AG08395 (cell line): ENCODE measurements at places on chromosomes 7 and 10.

DNA sequence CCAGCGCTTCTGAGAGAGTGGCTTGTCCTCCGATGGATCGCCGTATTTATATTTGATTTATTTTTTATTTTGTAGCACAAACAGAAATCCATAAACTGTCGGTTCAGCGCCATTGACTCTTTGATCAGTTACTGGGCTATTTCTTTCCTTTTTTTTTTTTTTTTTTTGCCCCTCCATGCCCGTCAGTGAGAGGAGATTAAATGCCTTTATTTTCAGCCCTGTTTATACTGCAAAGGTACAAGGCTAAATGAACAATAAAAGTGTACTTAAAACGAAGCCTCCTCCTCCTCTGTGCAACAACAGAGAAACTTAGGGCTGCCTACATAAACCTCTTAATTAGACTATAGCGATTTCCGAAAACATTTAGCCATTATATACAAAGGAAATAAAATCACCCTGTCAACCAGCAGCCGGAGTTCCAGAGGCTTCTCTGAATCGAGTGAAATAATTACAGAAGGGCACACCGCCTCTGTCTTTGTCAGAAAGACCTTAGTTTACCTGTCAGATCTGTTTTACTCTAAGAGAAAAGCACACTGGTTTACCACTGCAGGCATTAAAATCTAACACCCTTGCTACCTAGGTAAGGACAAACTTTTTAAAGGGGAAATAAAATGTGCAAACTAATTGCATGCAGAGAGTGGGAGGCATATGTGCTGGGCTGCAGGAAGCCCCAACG, 3.5 kb downstream of the EBF3 start:
- DNase-seq = no peak

GRCh38 chr10:6101181-6101580, 12.3 kb downstream of the RBM17 start:
- DNase-seq = no peak

- DNase-seq = no peak
These were observed 101.9 kb downstream of the TNS3 start for GRCh38 chr7:47479821-47480575.

GRCh38 chr7:69782917-69783684, 184.8 kb downstream of the AUTS2 start:
- no peak for DNase-seq

GRCh38 chr10:71135236-71135635, 77.1 kb upstream of the UNC5B start:
- DNase-seq = no peak

DNA sequence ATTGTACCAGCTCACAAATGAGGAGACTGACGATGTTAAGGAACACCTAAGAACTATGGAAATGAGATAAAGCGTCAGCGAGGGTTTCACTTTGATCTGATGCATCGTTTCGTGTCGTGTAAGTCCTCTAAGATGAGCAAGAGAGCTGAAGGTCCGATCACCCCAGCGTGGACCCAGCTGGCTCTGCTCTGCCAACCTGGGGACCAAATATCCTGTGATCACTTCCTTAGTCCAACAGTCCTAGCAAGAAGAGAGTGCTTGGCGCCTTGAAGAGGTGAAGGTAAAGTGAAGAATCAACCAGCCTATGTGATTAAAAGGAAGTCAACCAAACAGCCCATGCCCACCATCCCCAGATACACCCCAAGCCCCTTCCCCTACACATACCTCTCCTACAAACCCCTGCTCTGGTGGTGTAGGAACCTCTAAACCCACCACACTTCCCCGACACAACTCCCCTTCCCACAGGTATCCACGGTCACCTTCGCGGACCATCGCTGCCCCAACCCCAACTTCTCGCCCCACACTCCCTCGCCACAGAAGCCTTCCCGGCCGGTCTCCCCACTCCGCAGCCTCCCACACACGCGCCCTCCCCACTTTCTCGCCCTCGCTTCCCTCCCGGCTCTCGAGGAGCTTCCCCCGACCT, 722 bp downstream of the UPF2 start:
- DNase-seq = peak; percentile 26

DNA sequence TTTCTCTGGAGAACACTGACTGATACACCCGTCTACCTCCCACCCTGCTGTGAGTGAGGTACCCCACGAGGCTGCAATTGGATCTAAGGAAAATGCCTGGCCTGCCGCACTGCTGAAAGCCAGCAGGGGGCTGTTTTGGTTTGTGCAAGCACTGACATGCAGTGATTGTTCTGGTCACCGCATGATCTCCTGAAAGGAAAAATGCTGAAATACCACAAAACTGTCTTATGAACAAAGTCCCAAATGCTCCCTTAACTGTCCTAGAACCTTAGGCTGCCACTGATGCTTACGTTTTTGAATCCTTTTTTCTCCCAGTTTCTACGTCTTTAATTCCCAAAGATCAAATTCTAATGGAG, 132.7 kb downstream of the JCAD start:
- peak; percentile 66 for DNase-seq

GRCh38 chr10:12484002-12484918, 134.9 kb downstream of the CAMK1D start:
- DNase-seq = peak; percentile 53

DNA sequence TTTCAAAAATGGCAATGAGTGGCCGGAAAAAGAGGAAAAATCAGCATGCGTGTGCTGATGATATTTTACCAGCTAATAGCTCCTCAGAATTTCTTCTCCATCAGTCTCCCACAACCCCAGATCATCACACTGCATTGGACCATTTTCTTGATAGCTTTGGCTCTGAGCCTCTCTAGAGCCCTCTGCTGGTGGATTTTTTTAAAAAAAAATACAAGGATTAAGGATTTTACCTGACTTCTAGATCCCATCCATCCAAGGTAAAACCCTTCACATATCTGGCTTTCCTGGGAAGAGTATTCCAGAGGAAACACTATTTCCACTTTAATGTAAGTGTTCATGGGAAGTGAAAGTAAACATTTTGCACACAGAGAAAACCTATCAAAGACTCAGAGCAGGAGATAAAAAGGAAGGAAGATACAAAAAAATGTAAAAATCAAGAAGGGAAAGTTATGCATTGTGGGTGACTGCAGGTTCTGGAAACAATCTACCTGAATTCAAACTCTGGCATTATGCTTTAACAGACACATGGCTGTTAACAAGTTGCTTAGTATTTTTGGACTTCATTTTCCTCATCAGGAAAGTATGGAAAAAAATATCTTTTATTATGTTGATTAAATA, 380.9 kb downstream of the LRRTM3 start:
- no peak for DNase-seq

DNA sequence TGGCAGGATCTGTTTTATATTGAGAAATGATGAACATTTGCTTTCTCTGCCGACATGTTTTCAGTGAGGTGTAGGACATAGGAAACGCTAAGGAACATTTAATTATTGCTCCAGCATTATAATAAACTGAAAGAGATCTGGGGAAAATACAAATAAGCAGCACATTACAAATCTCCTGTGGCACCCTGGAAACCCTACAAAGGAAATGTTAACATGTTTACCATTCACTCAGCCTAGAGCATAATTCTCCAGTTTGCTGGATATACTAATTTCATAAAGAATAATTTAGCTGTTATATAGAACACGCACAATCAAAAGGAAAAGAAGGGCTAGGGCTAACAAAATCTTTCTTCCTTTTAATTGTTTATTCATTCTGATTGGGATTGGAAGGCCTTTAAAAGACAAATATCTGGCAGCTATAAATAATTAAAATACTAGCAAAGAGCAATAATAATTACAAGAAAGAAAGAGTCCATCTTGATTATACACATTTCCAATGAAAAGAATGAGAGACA, 299.4 kb downstream of the CRPPA start:
- DNase-seq = no peak

- DNase-seq = no peak
These were observed 53.0 kb downstream of the SH2D4B start for GRCh38 chr10:80590585-80591125.

DNA sequence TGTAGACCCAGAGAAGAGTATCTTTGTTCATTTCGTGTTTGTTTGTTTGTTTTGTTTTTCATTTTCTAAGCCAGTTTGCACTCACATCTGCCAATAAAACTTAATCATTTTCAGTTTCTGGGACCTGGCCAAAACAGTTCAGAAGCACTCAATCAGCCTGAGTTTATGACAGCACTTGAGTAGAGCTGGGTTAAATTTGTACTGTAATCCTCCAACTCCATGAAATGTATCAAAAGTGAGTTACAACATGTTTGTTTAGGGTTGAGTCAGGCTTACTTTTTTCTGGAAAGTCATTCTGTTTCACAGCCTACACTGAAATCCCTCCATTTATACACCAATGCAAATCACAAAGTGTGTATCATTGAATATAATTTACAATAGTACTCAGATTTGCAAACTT, 91.9 kb downstream of the ZWINT start:
- DNase-seq = no peak

GRCh38 chr10:122323941-122324675, 50.4 kb upstream of the PLEKHA1 start:
- peak; percentile 62 for DNase-seq

- DNase-seq = peak; percentile 11
These were observed 1.1 kb downstream of the PALS2 start for GRCh38 chr7:24574386-24574785.

- no peak for DNase-seq
These were observed 50.8 kb downstream of the RHOBTB1 start for GRCh38 chr10:60893231-60893630.

GRCh38 chr7:106139265-106140251, 27.4 kb upstream of the SYPL1 start:
- peak; percentile 17 for DNase-seq

DNA sequence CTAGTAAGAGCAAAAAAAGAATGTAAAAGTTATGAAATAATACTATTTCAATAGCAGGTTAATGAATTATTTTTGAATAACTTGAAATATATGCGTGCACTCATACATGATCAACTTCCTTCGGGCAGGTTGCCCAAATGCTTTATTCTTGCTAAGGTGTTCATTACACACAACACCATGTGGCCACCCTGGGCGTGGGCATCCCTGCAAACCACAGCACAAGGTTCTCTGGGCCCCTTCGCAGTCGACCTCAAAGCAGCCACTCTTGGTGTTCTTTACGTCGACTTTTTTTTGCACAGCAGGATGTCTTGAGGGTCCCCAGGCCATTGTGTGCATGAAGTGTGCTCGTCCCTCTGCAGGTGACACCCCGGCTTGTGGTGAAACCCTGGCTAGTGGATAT, 300.7 kb upstream of the PITRM1 start:
- DNase-seq = no peak

GRCh38 chr10:15879663-15880062, 19.4 kb upstream of the MINDY3 start:
- peak; percentile 3 for DNase-seq

GRCh38 chr7:121337398-121337797, 8.6 kb downstream of the WNT16 start:
- DNase-seq = no peak

- no peak for DNase-seq
These were observed 131.0 kb upstream of the NPY start for GRCh38 chr7:24152877-24153472.

- DNase-seq = no peak
These were observed 17.9 kb upstream of the CLEC2L start for GRCh38 chr7:139505563-139505962.

GRCh38 chr7:44748948-44749731, 493 bp downstream of the ZMIZ2 start:
- no peak for DNase-seq

DNA sequence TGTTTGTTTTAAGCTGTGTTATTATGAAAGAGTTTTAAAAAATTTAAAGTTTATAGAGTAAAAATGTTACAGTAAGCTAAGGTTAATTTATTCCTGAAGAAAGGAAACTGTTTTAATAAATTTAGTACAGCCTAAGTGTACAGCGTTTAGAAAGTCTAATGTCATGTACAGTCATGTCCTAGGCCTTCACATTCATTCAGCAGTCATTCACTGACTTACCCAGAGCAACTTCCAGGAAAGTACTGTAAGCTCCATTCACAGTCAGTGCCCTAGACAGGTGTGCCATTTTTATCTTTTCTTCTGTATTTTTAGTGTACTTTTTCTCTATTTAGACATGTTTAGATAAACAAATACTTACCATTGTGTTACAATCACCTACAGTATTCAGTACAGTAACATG, 126.8 kb downstream of the TPK1 start:
- no peak for DNase-seq

DNA sequence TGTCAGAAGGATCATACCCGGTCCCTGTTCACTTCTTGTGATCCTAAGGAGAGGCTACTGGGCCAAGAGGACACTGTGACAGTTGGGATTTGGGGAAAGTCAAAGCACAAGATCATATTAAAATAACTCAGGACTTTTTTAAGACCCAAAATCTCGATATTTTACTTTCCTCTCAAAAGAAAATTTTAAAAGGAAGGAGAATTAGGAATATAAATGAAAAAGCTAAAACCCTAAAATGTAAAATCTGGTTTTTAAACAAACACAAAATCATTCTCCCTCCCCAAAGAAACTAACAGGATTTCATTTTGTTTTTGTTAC, 36.4 kb downstream of the ALOX5 start:
- no peak for DNase-seq

DNA sequence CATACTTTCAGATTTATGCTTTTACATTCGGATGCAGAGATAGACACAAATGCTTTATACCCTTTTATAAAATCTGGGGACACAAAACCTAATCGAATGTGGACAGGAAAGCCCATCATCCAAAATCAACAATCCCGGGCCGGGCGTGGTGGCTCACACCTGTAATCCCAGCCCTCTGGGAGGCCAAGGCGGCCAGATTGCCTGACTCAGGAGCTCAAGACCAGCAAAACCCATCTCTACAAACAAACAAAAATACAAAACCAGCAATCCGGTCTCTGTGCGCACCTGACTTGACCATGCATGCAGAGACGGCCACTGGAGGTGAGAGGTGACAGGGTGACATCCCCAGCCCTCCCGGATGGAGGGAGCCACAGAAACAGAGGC, 13.5 kb downstream of the COBL start:
- no peak for DNase-seq

DNA sequence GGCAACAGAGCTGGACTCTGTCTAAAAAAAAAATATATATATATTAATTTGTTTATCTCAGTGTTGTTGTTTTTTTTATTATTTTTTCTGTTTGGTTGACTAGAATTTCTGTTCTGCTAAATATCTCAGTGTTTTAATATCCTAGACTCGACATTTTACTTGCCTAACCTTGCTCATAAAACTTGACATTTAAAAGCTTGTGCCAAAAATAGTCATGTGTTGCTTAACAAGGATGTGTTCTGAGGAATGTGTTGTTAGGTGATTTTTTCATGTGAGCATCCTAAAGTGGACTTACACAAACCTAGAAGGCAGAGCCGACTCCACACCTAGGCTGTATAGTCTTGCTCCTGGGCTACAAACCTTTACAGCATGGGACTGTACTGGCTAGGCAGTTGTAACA, 23.1 kb downstream of the NRBF2 start:
- DNase-seq = no peak

DNA sequence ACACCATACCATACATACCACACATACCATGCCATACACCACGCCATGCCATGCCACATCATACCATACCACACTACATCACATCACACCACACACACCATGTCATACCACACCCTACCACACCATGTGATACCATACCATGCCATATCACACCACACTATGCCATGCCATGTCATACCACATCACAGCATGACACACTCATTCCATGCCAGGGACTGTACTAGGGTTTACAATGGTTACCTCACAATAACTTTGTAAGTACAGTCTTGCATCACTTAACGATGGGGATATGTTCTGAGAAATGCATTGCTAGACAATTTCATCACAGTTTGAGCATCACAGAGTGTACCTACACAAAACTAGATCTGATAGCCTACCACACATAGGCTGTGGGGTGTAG, 14.5 kb downstream of the PYROXD2 start:
- no peak for DNase-seq
